ENCODE measurements at places on chromosomes 16 and 17.
A peak's percentile ranks its signal among the peaks of the same experiment; 100 is the strongest.

GRCh38 chr17:18181358-18181757 is 2.3 kb upstream of the ALKBH5 start:
- DNase-seq: no peak

DNA sequence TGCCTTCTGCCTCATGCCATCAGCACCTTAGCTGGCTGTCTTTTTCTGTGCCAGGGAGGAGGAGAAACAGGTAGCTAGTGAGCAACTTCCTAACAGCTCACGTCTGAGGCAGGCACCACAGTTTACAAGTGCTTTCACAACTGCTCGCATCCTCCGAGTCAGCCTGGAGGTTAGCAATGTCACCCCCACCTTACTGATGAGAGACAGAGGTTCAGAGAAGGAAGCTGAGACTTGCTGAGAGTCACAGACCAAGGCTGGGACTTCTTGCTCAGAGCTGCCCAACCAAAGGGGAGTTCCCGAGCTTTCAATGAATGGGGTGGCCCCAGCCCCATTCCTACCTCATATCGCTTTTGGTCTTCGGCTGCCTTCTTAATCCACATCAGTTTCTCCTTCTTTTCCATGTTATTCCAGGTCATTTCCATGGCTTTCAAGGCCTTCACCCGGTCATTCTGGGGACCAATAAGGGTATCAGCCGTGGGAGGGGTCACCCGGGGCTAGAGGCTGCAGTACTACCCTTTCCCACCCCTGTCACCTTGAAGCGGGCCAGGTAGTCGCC is 9.6 kb downstream of the UBTF start:
- DNase-seq: no peak

DNA sequence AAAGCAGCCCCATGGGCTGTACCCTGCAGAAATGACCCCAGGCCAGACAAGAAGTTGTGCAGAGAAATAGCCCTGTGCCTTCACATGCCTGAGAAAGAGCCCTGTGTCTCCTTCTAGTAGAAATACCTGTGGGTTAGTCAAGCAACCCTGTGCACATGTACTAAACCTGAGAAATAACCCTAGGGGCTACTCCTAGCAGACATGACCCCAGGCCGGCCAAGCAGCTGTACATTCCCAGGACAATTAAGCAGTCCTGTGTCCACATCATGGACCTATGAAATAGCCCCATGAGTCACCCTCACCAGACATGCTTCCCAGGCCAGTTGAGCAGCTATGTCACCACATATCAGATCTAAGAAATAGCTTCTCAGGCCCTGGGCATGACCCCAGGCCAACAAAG is 519.7 kb upstream of the CA10 start:
- no peak for DNase-seq

GRCh38 chr17:9110501-9110900 is 89.2 kb downstream of the NTN1 start:
- DNase-seq: no peak

- DNase-seq: no peak
These were observed 8.4 kb upstream of the TIMM22 start for GRCh38 chr17:988561-988960.

- DNase-seq: no peak
These were observed 5.2 kb upstream of the RAI1 start for GRCh38 chr17:17675925-17676534.

- peak; percentile 64 for DNase-seq
These were observed 781 bp downstream of the ARHGDIA start for GRCh38 chr17:81870131-81870980.

DNA sequence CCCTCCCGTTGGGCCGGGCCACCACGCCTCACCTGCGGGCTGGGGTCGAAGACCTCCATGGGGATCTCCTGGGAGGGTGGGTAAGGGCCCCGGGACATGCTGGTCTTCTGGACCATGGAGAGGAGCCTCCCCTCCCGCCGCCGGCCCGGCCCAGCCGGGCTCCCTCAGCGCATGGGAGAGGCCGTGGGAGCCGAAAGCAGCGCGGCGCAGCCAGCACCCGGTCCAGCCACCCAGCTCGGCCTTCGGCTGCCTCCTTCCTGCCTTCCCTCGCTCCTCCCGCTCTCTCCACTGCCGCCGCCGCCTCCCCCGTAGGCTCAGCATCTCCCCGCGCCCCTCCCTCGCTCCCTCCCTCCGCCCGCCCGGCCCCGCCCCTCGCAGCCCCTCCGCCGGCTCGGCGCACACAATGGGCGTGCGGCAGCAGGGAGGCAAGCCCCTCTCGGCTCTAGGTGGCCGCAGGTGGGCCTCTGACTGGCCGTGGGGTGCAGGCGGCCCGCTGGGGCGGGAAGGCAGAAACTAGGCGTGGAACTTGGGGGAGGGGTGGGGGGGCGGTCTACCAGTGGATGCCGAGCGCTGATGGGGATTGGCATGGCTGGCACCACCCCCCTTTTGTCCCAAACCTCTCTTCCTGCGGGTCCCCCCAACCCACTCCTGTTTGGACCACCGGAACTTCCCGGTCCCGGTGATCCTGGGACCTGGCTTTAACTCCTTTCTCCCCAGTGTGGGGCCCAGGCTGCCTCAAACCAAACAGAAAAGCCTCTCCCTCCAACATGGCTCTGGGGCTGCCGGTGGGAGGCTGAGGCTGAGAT is at the start of gene CACNB1:
TSS of gene CACNB1 (minus strand) at position 290 of the 806 bp plus-strand sequence. CDS start at position 116, 174 bp downstream.
- peak; percentile 87 for DNase-seq

DNA sequence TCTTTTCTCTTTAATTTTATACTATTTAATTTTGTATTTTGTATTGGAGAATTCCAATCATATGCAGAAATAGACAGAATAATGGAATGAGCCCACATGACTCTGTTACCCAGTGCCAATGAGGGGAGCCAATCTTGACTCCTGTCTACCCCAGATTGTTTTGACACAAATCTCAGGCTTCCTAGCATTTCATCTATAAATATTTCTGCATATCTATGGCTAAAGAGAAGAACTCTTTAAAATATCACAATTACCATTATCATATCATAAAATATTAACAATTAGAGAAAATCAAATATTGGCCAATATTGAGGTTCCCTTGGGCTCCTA is 23.7 kb downstream of the ATP2C2 start:
- no peak for DNase-seq

DNA sequence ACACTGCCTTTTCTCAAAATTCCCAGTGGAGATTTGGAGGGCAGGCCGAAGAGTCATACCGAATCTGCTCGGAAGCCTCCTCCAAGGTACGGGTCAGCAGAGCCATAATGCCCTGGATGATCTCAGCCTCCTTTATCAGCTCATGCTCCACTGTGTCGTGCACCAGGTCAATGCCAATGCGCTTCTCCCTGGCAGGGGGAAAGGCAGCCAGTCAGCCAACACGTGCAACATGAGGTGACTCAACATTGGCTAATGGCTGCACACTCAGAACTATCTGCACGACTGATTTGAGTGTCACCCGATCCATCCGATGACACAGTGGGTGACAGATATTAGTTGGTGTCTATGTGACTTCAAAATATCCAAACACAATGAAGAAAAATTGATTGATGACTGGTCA is 15.8 kb downstream of the TEKT1 start:
- no peak for DNase-seq

DNA sequence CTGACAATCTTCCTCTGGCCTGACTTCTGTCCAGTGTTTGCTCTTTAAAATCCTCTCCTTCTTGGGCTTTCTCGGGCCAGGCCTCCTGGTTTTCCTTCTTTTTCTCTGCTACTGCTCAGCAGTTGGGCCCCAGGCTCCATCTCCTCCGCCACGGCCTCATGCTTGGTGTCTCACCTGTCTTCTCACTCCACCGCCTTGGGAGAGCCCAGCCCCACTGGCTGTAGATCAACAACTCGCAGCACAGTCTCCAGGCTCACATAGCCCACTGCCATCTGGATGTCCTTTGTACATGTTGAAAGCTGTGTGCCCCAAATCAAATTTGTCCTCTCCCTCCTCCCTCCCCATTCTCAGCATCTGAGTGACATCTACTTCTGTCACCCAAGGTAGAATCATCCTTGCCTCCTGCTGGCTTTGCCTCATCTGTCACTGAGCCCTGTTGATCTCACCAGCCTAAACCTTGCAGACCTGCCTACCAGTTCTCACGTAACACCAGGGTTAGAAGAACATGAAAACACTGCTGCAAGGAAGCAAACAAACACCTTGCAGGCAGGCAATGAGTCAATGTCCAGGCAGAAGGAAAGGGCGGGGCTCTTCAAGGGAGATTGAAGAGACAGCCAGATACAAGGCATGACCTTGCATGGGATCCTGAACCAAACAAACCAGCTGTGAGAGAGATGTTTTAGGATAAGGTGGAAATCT is 103.2 kb upstream of the SMURF2 start:
- no peak for DNase-seq

DNA sequence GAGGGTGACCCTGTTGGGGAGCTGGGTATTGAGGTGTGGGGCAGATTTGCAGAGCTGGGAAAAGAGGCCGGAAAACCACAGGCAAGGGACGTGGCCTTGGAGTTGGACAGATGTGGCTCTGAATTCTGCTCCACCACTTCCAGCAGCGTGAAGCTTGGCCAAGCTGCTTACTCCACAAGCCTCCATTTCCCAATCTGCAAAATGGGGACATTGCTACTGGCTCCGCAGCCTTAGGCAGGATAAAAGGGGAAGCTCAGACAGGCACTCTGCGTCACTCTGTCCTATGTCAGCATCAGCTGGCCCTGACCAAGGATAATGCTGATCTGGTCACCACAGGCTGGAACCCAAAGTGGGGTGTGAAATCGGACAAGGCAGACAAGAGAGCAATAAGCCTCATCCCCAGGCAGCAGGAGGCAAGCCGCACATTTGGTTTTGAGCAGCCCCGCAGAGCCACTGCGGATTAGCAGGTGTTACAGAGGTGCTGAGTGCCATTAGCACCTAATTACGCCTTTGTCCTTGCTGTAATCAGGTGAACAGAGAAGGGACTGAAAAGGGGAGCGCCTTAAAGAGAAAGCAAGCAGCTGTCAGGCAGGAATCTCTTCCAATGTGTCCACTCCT is 54.8 kb downstream of the SDK2 start:
- no peak for DNase-seq

GRCh38 chr17:69501591-69502468 is 87.3 kb downstream of the MAP2K6 start:
- no peak for DNase-seq

- DNase-seq: no peak
These were observed 1.1 kb downstream of the HS3ST6 start for GRCh38 chr16:1917056-1917664.

DNA sequence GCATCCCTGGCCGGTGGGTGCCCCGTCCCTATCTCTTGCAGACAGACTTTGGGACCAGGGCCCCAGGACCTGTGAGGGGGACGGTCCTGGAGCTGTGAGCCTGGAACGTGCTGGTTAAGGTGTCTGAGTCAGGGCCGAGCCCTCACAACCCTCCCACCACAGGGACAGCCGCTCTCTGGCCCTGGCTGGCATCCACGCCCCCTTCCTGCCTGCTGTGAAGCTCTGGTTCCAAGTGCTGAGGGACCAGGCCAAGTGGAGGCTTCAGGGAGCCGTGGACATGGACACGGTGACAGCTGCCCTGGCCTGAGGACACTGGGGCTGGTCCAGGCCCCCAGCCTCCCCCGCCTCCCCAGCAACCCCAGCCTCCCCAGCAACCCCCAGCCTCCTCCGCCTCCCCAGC is 6.6 kb downstream of the TSR3 start:
- DNase-seq: no peak

GRCh38 chr17:50825188-50825587 is 10.2 kb upstream of the WFIKKN2 start:
- no peak for DNase-seq

Measured in left ventricle myocardium superior (tissue), 1 donor.